ENCODE measurements at places on chromosomes 1 and 21.

DNA sequence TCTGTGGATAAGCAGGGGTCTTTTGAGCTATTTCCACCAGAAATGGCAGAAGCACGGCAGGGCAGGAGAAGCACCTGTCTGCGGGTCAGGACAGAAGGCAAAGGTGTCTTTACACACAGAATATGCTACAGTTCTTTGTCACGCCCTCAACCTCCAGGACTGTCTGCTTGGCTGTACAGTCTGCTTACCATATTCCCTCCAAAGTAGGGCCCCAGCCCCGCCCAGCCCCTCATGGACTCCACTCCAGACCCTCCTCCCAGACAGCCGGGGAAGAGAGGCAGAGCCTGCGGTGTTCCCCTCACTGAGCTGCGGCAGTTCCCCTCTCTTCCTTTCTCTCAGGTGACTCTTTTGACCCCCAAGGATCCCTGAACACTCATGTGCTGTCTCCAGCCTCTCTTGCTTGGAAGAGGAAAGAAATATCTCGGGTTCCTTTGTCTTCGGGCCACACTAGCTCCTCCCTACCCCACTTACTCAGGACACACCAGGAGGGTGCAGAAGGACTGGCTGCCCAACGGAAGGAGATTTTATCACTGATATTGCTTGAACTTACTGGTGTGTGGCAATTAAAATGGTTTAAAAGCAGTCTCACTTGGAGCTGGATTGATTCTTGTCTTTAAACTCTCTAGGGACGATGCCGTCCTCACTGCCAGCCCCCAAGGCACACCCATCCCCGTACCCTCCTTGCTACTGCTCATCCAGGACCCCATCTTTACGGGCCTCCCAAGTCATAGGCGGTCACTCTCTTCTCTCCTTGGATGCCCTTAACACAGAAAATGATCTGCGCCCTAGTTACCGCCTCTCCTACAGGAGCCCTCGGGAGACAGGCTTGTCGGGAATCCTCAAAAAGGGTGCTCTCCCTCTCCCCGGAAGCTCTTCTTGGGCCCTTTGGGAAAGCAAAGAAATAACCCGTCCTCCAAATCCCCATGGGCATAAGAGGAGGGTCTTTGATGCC lies 169.7 kb downstream of the TOMM20 start:
- DNase-seq: no peak

DNA sequence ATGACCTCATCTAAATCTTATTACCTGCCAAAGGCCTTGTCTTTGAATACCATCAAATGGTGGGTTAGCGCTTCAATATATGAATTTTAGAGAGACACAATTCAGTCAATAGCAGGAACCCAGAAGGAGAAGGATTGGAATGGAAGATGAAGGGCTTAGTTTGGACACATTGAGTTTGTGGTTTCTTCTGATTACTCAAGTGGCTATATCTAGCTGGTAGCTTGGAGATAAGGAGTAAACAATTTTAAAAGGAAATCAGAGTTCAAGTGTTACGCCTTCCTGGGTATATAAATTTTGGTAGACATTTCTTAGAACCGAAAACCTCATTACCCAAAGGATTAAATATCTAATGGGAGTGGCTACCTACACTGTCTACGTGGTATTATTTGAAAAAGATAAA lies 80.2 kb downstream of the RGS2 start:
- no peak for DNase-seq

DNA sequence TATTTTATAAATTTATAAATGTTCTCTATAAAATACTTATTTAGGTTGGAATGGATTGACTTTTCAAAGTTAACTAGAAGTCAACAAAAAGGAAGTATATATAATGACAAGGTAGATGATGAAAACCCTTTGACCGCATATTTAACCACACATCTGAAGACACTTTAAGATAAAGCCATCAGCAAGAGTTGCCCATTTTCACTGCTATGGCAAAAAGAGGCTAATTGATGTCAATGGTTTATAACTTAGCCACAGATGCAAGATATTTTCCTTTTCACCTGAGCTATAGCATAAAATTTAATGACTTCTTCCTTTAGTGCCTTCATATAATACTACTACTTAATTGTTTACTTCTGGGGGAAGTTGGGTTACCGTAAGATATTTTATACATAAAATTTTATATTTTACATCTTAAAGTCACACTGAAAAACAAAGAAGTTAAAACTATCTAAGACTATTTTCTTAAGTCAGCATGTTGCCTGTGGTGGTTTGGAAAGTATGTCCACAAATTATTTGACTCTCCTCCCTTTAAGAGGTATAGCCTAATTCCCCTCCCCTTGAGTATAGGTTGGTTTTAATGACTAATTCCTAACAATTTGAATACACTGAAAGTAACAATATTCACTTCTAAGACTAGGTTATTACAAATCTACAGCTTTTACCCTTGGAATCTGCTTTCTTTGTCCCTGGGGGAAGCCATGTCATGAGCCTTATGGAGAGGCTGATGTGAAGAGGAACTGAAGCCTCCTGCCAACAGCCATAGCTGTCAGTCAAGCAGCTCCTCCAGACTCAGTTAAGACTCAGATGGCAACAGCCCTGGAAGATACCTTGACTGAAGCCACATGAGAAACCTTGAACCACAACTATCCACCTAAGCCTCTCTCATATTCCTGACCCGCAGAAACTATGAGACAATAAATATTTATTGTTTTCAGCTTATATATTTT lies 40.3 kb upstream of the LRRC8B start:
- peak; percentile 12 for DNase-seq

- no peak for DNase-seq
Measured at GRCh38 chr1:209661071-209661470, 8.8 kb upstream of the LAMB3 start.

DNA sequence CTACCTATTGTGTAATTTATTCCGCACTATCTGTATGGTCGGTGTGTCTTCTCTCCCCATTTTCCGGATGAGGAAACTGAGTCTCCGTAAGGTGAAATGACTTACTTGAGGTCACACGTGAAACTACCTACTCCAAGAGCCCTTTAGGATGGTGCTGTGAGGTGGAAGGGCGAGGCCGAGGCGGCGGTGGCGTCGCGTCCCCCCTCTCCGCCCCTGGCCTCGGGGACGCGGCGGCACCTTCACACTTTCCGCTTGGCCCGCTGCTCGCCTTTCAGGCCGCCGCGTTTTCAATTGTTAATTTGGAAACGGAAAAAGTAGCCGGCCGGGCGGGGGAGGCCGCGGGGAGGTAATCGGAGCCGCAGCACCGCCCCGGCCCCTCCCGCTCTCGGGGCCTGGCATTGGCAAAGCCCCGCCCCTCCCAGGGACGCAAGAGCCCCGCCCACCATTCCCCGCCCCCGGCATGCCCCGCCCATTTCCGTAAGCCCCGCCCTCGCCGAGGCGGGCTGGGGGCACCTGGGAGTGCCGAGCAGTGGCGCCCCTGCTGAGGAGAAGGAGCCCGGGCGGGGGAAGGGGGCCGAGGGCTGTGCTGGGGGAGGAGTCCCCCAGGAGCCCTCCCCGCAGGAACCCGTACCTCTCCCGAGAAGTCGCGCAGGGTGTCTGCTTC lies 18.6 kb downstream of the KCNQ4 start:
- peak; percentile 74 for DNase-seq

GRCh38 chr21:16587141-16587581 lies 857.4 kb downstream of the USP25 start:
- no peak for DNase-seq
